ENCODE measurements at places on chromosomes 11 and 22. TPM values are rescaled to one million over a fixed set of nuclear protein-coding genes. Genes with fewer than 3 reads are reported as not detected.

DNA sequence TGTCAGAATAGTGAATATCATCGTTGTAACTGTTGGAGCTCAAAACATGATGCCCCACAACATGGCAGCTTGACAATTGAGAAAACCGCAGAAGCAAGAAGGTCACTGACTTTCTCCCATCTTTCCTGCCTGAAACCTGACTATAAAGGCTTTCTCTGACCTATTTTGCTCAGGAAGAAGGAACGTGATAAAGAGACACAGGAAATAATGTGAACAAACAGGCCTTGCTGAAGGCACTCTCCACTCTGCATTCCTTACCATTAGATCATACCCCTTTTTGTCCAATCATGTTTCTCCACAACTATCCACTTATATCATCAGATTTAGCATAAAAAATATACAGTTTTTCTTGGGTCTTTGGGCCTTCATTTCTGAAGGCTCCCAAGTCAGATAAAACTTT is 916.8 kb downstream of the METTL15 start:
- DNase-seq, result no peak
- no peaks in the 10 kb centered on the region for H3K4me1 ChIP-seq
- H3K27ac ChIP-seq, result no peak overlapping the region

- H3K27ac ChIP-seq, result no peak within 1 kb of the TSS
- H3K27me3 ChIP-seq, result no peaks in the 10 kb centered on the region
- H3K4me3 ChIP-seq, result no peak within 1 kb of the TSS
- no peak for DNase-seq
These were observed at the start of gene GLYATL2 for GRCh38 chr11:58844361-58845005. TSS of gene GLYATL2 (minus strand) at chr11:58844704. CDS start at chr11:58839612, 5,092 bp downstream.

GRCh38 chr11:1556278-1556902 is 15.7 kb downstream of the DUSP8 start:
- H3K27me3 ChIP-seq, result no peaks in the 10 kb centered on the region
- no peak overlapping the region for H3K4me3 ChIP-seq
- DNase-seq, result no peak
- peaks cover 14% of the 10 kb centered on the region for H3K36me3 ChIP-seq
- H3K27ac ChIP-seq, result no peak overlapping the region

- H3K27ac ChIP-seq, result no peak overlapping the region
- H3K36me3 ChIP-seq, result no peaks in the 10 kb centered on the region
- no peak overlapping the region for H3K4me3 ChIP-seq
- no peak for DNase-seq
- no peaks in the 10 kb centered on the region for H3K4me1 ChIP-seq
These were observed 785.4 kb upstream of the API5 start for GRCh38 chr11:42526426-42526825.

DNA sequence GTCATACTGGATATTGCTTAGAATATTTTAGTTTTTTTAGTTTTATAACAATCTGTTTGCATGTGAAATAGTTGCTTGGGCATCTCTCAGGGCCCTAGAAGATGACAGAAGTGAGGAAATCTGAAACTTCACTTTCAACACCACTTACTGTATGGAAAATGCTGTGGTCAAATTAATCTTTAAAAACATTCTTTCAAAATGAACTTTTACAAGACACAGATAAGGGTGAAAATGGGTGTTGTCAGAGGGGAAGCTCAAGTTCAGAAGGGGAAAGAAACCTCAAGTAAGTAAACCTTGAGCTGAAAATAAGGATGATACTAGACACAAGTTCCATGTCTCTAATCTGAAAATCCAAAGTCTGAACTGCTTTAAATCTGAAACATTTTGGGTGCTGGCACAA is 1840.1 kb upstream of the RAG2 start:
- no peaks in the 10 kb centered on the region for H3K36me3 ChIP-seq
- H3K27ac ChIP-seq, result no peak overlapping the region
- no peak for DNase-seq
- no peak overlapping the region for H3K4me3 ChIP-seq
- no peaks in the 10 kb centered on the region for H3K27me3 ChIP-seq
- no peaks in the 10 kb centered on the region for H3K4me1 ChIP-seq

Gene ADM2
- not detected for total RNA-seq

Gene TMEM191C
- total RNA-seq, result 0.71 TPM

Gene APOL4
- 14.0 TPM for total RNA-seq

Gene CARNS1
- 0.16 TPM for total RNA-seq

Gene FOLR2
- total RNA-seq, result 14.7 TPM
